ENCODE measurements at places on chromosomes 13 and 19.

- DNase-seq: no peak
Observed at GRCh38 chr19:39637891-39638290, 17.8 kb upstream of the LGALS16 start.

GRCh38 chr13:112525356-112525945 lies 62.5 kb downstream of the TUBGCP3 start:
- no peak for DNase-seq

DNA sequence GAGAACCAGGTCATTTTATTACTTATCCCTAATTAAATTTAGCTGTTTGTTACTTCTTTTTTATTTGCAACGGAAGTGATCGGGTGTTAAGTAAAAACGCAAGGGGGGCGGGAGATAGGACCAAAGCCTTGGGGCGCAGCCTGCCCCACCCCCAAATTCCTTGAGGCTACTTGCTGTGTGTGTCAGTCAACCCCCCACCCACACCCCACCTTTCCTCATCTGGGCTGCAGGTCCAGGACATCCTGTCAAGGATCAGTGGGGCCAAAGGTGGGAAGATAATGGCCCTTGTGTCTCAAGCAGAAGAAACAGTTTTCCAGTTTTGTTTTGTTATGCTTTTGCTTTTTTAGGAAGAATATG lies 1.2 kb upstream of the FOXO1 start:
- no peak for DNase-seq

GRCh38 chr19:29630655-29631054 lies 24.6 kb downstream of the POP4 start:
- DNase-seq: no peak

DNA sequence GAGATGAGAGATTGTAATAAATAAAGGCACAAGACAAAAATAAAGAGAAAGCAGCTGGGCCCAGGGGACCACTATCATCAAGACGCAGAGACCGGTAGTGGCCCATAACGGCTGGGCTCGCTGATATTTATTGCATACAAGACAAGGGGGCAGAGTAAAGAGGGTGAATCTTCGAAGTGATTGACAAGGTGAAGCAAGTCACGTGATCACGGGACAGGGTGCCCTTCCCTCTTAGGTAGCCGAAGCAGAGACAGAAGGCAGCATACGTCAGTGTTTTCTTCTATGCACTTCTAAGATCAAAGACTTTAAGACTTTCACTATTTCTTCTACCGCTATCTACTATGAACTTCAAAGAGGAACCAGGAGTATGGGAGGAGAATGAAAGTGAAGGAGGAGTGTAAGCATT lies 4.6 kb upstream of the PRKCG start:
- no peak for DNase-seq

- no peak for DNase-seq
Observed at GRCh38 chr19:3826163-3826562, 40.0 kb upstream of the MATK start.

DNA sequence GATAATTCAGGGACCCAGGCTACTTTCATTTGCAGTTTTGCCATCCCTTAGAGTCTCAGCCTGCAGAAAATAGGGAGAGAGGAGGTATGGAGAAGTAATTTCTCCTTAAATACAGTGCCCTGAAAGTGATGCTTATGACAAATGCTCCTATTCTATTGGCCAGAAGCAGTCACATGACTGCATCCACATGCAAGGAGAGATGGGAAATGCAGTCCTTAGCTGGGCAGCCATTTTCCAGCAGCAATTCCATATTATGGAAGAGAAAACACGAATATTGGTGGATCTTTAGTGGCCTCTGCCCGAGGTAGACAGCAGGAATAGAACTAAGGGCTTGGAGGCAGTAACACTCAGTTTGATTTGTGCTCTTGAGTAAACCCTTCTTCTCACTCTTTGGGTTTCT lies 39.4 kb downstream of the VAV1 start:
- DNase-seq: no peak

- no peak for DNase-seq
Observed at GRCh38 chr13:30523211-30523610, 57.5 kb upstream of the HMGB1 start.

DNA sequence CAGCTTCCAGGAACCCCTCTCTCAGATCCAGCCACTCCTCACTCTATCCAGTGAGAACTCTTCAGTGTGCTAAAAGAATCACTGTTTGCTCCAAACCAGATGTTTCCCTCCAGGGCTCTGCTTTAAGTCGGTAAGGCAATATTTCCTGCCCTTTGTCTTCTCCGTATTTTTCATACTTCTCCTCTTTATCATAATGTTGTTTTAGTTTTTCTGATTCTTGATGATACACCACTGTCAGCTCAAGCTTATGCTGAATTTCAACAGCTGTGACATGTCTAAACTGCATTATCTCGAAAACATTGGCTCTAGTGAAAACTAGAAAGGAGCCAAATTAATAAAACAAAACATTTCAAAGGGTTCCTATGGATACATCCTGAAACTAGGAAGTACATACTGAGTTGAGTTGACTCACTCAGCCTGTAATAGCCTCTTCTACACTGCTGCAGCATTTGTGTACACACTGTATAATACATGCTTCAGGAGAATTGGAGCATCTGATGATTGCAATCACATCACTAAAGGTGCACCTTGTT lies 39.8 kb downstream of the GPR180 start:
- DNase-seq: no peak

GRCh38 chr19:19053508-19054314 lies 10.1 kb upstream of the SLC25A42 start:
- DNase-seq: peak; percentile 41

DNA sequence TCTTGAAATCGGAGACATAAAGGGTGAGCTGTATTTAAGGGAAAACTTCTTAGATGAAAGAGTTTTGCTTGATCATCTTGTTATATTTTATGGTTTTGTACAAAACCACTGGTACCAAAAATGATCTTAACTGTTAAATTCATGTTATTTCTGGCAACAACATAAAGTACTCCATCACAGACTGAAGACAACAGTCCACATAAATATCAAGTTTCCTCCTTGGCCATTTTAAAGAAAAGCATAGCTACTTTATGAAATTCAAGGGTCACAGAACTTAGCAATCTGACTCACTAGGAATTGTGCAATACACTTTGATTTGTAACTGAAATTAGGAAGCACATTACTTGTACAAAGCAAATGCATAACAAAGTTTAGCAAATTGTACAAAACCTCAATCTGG lies 66.3 kb downstream of the TBC1D4 start:
- DNase-seq: no peak

GRCh38 chr19:42269478-42270345 lies 660 bp downstream of the CIC start:
- no peak for DNase-seq

DNA sequence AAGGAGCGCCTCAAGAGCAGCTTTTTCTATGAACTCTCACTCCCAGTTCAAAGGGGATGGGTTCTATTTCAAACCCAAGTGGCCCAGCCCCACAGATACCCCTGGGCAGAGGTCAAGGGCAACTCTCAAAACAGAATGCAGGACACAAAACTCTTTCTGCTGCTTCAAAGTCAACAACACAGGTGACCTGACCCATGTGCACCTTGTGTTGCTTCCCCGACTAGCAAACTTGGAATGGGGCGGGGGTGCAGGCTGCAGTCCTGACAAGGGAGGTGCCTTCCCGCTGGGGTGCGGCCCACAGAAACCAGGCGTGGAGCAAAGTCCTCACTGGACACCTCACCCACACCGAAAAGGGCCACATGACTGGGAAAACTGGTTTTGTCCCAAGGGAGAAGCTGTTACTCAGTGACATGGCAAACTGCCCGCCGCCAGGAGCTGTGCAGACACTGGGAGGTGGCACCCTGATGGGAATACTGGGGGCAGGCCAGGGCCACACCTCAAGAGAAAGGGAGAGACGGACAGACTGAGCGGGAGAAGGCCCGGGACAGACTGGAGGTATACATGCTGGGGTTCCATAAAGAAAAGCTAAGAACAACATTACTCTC lies 17.4 kb downstream of the ZC3H4 start:
- DNase-seq: no peak

DNA sequence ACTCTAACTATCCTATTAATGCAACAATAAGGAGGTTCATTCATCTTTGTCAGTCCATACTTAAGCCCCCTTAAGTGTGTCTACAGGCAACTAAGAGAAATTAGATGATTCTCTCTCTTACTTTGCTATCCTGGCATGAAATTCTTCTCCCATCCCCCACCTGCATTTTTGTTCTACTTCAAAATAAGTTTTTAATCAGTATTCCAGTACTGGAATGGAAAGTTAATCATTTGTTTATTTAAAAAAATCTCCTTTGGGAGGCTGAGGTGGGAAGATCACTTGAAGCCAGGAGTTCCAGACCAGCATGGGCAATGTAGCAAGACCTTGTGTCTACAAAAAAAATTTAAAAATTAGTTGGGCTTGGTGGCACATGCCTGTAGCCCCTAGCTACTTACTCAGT lies 222.1 kb downstream of the MZT1 start:
- no peak for DNase-seq

DNA sequence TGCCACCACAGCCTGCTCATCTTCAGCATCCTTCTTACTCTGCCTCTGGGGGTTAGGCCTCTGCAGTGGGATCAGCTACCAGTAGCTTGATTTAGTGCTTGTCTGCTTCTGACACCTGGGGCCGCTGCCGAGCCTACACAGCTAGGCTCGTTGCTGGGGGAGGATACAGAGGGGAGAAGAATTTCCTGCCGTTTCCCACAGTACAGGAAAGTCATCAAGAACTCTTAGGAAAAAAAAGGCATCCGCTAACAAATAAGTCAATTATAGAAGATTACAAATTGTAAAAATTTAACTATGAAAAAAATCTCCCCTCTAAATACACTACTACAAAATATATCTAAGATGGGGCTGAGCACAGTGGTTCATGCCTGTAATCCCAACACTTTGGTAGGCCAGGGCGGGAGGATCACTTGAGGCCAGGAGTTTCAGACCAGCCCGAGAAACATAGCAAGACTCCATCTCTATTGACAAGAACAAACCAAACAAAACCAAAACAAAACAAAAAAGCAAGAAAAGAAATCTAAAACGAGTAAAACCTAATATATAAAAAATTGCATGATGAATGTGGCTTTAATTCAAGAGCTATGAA lies 26.7 kb downstream of the LATS2 start:
- no peak for DNase-seq

- no peak for DNase-seq
Observed at GRCh38 chr13:27309401-27309958, 38.9 kb downstream of the RASL11A start.

DNA sequence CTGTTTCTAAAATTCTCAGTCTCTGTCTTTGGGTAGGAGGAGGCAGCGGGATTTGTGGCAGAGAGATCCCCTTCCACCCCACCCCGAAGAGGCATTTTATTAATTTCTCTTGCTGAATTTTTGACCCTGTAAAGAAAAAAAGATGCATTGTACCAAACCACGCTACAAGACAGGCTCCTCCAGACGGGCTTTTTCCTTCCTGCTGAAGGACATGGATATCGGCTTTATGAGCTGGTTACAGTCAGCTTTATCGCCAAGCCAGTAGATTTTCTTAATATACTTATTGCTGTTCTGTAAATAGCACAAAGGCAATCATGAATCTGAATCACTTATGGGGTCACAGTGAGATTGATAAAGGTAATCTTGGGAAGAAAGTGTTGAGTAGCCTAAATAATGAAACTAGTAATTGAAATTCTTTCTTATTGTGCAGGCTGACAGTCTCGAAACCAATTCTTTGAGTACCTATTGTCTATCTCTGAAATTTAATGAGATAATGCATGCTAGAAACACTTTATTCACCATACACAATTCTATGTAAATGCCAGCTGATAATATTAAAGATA lies 24.5 kb downstream of the MBNL2 start:
- no peak for DNase-seq

DNA sequence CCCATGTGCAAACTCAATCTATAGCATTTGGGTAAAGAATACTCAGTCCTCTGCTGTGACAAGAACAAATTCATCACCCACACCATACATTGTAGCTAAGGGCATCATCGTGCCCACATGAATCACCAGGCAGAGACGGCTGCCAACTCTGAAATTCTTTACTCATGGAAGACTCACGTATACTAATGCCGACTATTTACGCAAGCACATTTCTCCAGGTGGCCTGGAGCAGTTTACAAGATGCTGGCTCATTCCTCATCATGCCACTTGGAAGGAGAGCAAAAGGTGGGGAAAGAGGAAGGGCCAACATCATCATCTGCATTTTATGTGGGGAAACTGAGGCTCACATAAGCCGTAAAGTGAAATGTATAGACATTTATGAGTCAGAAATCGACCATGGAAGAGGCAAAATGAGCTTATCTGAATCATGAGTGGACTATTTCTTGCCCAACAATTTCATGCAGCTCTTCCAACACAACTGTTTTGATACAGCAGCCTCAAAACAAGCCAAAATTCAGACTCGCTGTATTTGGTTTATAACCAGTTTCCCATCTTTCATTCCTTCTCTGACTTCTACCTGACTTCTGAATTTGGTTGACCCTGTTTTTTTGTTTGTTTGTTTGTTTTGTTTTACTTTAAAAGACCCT lies 213.9 kb upstream of the SERP2 start:
- DNase-seq: no peak

DNA sequence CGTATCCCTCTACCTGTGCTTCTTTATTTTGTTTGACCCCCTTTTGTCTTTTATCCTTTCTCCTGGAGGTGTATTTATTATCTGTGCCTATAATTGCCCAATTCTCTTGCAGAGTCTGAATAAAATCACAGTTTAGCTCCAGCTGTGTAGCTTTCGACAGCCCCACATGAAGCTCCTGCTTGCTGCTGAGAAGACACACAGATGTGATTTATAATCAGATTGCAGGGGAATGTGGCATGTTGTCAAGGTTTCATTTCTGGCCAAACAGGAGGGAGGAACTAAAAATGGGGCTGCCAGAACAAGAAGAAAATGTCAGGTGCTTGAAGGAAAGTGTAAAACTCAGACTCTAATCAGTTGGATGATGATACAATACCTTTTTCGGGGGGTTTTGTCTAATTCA lies 22.7 kb downstream of the CCNA1 start:
- DNase-seq: no peak

GRCh38 chr13:88648598-88649373 lies 977.6 kb downstream of the SLITRK5 start:
- no peak for DNase-seq

DNA sequence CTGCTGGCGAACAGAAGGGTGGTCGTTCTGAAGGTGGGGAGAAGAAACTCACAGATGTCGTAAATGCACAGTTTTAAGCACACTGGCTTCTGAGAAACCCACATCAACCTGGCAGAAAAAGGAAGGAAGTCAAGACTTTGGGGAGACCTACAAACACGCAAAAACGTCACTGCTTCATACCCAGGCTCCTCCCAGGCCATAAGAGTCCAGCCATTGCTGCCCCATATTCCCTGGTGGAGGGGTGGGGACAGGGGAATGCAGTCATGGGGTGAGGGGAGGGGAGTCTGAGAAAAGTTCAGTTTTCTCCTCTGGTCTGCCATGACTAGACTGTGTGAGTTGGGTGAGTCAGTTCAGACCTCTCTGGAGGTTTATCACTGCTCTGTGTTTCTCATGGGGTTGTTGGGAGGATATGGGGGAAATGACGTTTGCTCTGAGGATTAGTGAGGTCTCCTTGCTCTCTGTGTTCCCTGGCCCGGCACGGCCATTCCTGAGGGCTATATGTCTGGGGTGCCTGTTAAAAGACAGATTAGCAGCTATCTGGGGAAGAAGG lies 139.0 kb downstream of the FLT1 start:
- no peak for DNase-seq
